Naive thymus-derived CD8-positive, alpha-beta T cell (primary cell): ENCODE measurements at places on chromosomes 1 and 21. TPM values are rescaled to one million over a fixed set of nuclear protein-coding genes. Genes with fewer than 3 reads are reported as not detected.

GRCh38 chr1:81670286-81670685 lies 130.4 kb upstream of the ADGRL2 start:
- no peak for DNase-seq

- DNase-seq, result no peak
Measured at GRCh38 chr1:211684791-211685190, 9.4 kb upstream of the NEK2 start.

- DNase-seq, result no peak
Measured at GRCh38 chr1:16116002-16116401, 39.9 kb downstream of the EPHA2 start.

GRCh38 chr1:8879922-8880676 lies 1.6 kb upstream of the ENO1 start:
- no peak for DNase-seq

GRCh38 chr1:193109619-193110018 lies 4.4 kb upstream of the GLRX2 start:
- DNase-seq, result no peak

- DNase-seq, result no peak
Measured at GRCh38 chr1:160763993-160764392, 24.9 kb downstream of the SLAMF7 start.

- DNase-seq, result no peak
Measured at GRCh38 chr21:41964171-41964570, 10.4 kb upstream of the C2CD2 start.

Gene ADCY10
- polyA plus RNA-seq, result not detected

Gene ZNF593OS
- 2.1 TPM for polyA plus RNA-seq

Gene TOR3A
- polyA plus RNA-seq, result 29.4 TPM
